RWPE2 (cell line): ENCODE measurements at places on chromosomes 12 and 14.

GRCh38 chr12:22467190-22467589, 77.2 kb downstream of the C2CD5 start:
- no peak for DNase-seq

GRCh38 chr14:103097994-103098957, 3.8 kb downstream of the EXOC3L4 start:
- no peak for DNase-seq

DNA sequence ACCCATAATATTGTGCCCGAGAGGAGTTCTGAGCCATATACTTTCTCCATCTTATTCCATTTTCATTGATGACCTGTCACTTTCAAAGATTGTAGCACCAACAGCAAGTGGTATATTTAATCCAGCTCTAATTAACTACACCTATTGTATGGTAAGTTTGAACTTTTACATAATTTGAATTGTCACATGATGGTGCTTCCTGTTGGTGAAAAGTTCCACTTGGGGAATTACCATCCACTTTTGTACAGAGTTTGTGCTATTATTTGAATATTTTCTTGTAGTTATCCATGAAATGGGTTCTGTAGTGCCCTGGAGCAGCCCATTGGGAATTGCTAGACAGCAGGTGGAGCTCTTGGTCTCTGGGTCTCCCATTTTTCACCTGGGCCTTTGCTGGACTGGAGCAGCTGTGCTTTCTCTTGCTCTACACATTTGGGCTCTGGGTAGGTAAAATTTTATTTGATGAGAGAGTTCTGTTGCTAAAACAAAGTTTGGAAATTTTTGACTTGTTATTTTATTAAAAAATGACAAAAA, 3.0 kb downstream of the SMCO3 start:
- no peak for DNase-seq

- DNase-seq: no peak
Measured at GRCh38 chr12:5010151-5010550, 33.5 kb upstream of the KCNA5 start.

- no peak for DNase-seq
Measured at GRCh38 chr12:57893431-57894353, 47.2 kb upstream of the CTDSP2 start.

GRCh38 chr14:106207316-106207715, 680.9 kb downstream of the TMEM121 start:
- DNase-seq: no peak
